GM23338 (cell line): ENCODE measurements at places on chromosomes 12 and 14.

DNA sequence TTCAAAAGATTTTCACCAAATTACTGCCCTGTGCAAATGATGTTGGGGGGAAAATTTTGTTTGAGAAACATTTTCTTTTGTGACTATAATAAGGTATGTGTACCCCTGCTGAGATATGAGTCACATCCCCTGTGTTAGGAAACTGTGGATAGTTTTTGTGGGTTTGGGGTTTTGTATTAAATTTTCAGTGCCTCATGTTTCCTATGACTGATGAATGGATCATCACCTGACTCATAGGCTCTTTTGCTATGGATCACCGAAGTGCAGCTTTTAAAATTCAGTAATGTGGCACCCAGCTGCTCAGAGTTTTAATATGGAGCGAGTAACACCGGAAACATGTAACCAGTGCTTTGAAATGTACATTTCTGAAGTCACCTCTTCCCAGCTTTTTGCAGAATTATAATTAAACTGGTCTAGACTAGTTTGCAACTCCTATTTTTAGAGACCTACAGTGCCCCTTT is 167.4 kb upstream of the HMGA2 start:
- DNase-seq = no peak

- no peak for DNase-seq
Observed at GRCh38 chr12:47978598-47978873, 15.1 kb downstream of the TMEM106C start.

DNA sequence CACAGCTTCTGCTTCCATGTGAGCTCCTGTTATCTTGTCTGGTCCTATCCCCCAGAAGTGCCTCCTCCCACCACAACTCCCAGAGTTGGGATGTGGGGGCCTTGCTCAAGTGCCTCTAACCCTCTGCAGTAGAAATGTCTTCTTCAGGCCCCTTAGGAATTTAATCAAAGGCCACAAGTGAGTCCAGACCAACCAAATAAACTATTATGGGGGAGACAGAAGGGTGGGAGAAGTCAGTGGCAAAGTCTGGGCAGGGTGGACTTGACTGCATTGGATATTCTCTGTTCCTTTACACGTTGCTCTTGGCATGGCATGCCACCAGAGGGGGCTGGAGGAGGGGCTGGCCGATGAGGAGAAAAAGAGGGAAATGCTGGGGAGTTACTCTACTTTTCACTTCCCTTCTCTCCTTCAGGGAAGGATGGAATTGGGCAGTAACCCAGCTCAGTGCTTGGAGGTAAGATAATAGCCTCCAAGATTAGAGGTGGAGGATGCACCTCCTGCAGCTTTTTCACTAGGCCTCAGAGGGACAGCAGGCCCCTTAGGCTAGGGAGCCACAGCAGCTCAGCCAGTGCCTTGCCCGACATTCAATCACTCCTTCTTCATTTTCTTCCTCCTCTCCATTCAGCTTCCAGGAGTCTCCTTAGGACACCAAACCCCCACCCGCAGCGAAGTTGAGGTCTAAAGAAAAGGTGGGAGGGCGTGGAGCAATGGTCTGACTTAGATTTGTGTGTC is 1.2 kb upstream of the AP1G2 start:
- DNase-seq = peak; percentile 79

DNA sequence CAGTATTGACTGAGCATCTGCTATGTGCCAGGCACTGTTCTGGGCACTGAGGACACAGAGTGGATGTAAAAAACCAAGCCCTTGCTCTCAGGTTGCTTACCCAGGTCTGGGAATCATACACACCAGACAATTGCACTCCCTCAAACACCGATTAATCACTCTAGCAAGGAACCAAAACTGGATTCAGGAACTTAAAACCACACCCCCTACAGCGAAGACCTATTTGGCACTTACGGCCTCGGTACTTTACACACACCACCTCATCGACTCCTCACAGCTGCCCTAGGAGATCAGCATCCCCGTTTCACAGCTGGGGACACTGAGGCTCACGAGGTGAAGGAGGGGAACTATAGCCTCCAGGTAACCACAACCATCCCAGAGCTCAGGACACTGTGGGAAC is 1.6 kb downstream of the GLTP start:
- DNase-seq = no peak

DNA sequence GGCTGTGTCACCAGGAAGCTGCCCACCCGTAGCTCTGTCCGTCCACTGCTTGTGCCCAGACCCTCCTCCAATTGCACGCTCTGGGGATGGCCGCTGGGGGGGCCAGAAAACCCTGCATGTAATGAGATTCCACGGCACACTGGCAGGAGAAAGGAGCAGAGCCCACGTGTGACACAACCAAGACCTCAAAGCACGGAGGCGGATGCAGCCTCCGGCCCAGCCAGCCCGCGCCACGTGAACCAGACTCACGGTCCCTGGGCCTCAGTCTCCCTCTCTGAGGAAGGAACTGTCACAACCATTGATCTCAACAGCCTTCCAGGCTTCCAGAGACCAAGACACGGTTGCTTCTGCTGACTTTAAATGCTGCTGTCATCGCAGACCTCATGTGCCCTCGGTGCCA is 14.4 kb downstream of the ANHX start:
- DNase-seq = no peak
